ENCODE measurements at places on chromosomes 1 and 21.
A peak's percentile ranks its signal among the peaks of the same experiment; 100 is the strongest.

DNA sequence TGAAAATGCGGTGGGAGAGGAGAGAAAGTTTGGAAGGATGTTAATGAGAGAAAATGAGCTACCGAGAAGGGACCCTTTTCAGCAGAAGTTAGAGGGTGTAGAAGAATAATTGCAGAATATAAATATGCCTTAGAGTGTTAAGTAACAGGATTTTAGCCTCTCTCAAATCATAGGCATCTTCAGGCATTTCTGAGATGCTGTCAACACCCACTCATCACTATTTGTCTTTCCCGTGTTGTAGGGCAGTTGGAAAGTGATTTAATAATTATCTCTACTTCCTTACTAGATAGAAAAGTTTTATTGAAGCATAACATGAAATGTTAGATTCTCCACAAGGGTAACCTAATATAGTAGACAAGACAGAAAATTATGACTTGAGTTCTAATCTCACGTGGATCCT, 96.4 kb upstream of the RGS4 start:
- DNase-seq = peak; percentile 44

GRCh38 chr1:207218512-207219362, 102.7 kb upstream of the CD55 start:
- DNase-seq = no peak

DNA sequence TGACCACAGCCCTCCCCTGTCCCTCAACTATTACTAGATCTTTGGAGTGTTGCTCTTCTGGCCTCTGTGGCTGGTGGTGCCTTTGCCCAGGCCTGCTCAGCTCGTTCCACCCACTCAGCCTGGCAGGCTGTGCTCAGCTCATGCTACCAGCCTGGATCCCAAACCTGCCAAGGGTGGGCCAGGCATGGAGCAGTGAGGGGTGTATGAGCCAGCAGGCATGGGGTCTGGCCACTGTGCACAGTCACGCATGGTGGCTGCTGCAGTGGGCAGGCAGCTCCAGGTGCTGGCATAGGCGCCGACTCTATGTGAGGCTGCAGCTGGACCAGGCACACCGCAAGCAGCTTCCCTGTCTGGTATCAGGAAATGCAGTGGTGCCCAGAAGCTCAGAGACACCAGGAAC, 449.9 kb downstream of the MATN1 start:
- no peak for DNase-seq

GRCh38 chr1:30302858-30303257, 420.5 kb downstream of the MATN1 start:
- DNase-seq = no peak

Data from fibroblast of skin of right quadriceps (primary cell).